ENCODE measurements at places on chromosomes 13 and 19. TPM values are rescaled to one million over a fixed set of nuclear protein-coding genes. Genes with fewer than 3 reads are reported as not detected.

- peak; percentile 4 for DNase-seq
These were observed 703.3 kb upstream of the ARGLU1 start for GRCh38 chr13:107271227-107271626.

Gene ZNF534
- 0.75 TPM for polyA plus RNA-seq

- DNase-seq, result no peak
These were observed 172.7 kb downstream of the SLITRK1 start for GRCh38 chr13:83709426-83710132.

GRCh38 chr13:92136449-92137155, 738.2 kb downstream of the GPC5 start:
- peak; percentile 2 for DNase-seq

Gene MCF2L
- 23.3 TPM for polyA plus RNA-seq

DNA sequence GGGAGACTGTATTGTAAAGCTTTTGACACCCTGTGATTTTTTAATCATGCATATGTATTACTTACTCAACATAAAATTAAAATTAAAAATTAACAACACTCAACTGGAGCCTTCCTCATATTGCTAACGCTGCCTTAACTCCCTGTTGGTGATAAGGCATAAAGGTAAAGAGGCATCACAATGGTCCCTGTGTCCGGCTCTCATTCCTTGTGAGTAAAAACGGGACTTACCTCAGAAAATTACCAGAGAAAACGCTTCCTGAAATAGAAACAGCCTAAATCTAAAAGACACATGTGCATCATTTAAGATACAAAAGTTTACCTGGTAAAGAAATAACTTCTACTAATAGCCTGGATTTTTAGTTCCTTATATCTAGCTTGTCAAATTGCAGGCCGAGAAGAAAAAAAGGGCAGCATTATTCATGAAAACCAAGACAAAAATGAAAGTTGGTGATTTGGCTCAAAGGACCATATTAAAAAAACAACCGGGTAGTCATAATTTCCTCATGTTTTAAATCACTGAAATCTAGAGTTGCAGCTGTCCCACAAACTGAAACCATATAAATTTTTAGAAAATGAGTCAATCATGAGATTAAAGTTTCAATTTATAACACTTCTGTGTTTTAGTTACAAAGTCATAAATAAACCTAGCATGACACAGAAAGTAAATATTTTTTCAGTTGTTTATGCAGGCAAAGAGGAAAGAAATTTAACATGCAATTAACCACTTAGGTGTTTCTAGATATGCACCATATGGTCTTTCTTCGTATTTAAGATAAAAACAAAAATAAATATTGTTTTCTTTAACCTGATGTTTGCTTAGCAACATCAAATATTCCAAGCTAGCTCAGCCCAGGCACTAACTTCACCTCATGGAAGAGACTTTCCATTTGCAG, 94.7 kb downstream of the MIPEP start:
- DNase-seq, result no peak

GRCh38 chr13:88592105-88592504, 920.9 kb downstream of the SLITRK5 start:
- no peak for DNase-seq

DNA sequence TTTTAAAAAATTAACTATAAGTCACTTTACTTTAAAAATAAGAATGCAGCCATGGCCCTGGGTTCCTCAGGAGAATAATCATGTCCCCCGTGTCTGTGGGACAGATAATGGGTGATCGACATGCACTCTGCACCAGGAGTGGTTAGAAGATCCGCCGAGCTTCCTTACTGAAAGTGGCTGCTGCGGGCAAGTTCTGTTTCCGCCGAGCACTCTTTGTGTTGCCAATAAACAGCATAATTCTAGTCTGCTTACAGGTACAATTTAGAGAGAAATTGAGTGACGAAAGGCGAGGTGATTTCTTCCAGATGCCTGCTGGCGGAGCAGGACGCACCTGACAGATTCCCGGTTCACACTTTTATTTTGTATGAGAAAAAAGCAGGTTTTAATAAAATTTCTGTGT, 139.0 kb downstream of the SOX1 start:
- no peak for DNase-seq

DNA sequence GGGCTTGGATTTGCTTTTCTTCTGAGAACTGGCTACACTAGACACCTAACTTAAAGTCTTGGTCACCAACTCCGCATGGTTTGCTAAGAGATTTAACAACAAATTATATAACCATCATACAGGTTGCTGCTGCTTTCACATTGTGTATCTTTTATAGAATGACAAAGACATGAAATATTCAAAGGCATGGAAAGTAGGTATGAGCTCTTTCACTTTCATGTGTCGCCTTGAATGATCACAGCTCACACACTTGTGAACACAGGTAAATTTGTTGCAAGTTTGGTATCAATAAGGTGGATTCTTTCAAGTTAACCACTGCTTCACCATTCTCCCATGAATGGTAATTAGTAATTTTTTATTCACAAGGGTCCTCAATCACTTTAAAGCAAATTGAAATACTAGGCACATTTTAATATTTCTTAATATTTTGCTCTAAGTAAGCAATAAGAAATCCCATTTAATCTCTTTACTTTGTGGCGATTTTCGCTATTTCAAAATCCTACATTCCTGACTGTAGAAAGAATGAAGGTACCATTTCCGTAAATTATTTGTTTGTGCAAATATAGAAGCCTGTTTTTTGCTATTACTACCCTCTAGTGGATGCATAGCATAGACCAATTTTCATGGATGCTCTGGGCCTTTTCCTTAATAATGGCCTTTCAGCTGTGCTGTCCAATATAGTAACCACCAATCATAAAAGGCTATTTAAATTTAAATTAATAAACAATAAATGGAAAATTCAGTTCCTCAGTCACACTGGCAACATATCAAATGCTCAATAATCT, 45.5 kb upstream of the FREM2 start:
- no peak for DNase-seq

Gene KCNN1
- 0.63 TPM for polyA plus RNA-seq

- no peak for DNase-seq
These were observed 508.9 kb upstream of the ARGLU1 start for GRCh38 chr13:107076801-107077200.

DNA sequence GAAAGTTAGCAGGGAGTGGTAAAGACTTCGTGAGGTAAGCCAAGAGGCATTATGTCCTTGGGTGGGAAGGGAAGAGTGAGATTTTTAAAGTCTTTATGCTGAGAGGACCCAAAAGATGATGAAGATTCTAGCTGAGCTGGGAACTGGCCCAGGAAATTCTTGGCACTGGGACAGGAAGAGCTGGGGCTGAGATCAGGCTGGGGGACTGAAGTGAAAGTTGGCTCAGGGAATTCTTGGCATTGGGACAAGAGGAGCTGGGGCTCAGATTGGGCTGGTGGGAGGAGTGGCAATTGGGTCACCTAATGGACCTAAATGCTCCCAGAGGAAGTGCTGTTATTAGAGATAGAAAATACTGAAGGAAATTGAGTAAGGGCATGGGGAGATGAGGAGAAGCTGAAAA, 8.8 kb downstream of the SCEL start:
- peak; percentile 76 for DNase-seq

Gene PRSS57
- 0.32 TPM for polyA plus RNA-seq

GRCh38 chr13:33931397-33932311, 113.7 kb downstream of the RFC3 start:
- peak; percentile 18 for DNase-seq

DNA sequence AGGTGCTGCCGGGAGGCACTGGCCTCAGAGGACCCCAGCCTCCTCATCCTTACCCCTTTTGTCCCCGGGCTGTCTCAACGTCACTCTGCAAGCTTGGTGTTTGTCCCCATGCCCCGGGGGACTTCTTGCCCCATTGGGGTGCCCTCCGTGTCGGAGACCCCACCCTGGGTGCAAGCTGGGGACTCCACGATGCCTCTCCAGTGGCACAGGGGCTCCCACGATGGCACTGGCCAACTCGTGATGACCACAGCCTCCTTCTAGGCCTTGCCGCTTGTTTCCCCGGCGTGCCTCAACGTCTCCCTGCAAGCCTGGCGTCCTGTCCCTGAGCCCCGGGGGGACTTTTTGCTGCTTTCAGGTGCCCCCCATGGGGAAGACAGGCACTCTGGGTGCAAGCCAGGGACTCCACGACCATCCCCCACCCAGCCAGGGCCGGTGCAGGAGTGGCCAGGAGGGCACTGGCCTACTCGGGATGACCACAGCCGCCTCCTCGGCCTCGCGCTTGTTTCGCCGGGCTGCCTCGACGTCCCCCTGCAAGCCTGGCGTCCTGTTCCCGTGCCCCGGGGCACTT, 237.0 kb downstream of the TUBA3C start:
- no peak for DNase-seq

DNA sequence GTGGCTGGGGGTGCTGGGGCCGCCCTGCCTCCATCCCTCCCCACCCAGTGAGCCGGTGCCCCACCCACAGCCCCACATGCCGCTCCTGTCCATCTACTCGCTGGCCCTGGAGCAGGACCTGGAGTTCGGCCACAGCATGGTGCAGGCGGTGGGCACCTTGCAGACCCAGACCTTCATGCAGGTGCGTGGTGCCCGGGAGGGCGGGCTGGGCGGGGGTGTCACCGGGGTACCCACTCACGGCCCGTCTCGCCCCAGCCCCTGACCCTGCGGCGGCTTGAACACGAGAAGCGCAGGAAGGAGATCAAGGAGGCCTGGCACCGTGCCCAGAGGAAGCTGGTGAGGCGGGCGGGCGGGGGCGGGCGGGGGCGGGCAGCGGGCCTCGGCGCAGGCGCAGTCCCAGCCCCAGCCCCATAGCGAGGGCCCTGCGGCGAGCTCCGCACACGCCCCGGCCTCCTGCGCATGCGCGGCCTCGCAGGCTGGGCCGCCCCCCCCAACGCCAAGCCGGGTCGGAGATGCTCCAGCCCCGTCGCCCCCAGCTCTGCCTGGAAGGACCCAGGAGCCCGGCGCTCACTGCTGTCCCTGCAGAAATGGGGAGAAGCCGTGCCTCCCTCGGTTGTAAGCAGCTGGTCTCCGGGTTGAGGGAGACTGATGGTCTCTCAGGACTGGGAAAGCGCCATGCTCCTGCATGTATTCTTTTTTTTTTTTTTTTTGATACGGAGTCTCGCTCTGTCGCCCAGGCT, 7.7 kb downstream of the ARHGAP45 start:
- DNase-seq, result no peak

DNA sequence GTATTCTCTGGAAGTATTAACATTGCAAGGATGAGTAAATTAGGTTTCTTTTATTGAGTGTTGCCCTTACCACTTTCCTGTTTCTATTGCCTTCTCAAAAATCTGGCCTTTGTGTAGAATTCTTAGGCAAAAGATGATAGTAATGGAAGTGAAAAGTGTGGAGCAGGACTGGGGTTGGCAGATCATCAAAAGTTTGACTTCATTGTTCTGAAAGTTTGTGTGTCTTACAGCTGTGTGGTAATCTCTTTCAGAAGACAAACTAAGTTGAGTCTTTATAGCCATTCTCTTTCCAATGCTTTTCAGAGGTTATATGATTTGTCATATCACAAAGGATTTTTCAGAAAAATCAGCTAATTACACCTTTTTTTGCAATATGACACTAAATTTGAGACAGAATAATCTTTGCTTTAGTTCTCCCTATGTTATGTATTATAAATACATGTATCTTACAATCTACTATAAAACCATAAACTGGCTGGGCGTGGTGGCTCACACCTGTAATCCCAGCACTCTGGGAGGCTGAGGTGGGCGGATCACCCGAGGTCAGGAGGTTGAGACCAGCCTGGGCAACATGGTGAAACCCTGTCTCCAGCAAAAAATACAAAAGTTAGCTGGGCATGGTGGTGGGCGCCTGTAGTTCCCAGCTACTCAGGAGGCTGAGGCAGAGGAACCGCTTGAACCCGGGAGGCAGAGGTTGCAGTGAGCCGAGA, 8.7 kb upstream of the KCNRG start:
- no peak for DNase-seq

DNA sequence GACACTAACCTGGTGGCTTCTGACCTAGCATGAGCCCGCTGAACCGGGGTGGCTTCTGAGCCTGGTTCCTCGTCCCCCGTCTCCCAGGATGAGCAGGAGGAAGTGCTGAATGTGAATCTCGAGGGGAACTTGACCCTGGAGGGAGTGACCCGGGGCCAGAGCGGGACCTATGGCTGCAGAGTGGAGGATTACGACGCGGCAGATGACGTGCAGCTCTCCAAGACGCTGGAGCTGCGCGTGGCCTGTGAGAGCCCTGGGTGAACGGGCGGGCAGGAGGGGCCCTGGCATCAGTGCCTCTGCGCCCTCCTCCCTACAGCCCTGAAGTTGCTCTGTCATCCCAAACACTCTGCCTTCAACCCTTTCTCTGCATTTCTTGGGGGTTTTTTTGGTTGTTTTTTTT, 5.6 kb downstream of the BCAM start:
- DNase-seq, result no peak

Gene NEK5
- 0.65 TPM for polyA plus RNA-seq

Gene SIAH3
- polyA plus RNA-seq, result 0.15 TPM

Gene PRTN3
- 6.1 TPM for polyA plus RNA-seq

Gene NKPD1
- 0.21 TPM for polyA plus RNA-seq

DNA sequence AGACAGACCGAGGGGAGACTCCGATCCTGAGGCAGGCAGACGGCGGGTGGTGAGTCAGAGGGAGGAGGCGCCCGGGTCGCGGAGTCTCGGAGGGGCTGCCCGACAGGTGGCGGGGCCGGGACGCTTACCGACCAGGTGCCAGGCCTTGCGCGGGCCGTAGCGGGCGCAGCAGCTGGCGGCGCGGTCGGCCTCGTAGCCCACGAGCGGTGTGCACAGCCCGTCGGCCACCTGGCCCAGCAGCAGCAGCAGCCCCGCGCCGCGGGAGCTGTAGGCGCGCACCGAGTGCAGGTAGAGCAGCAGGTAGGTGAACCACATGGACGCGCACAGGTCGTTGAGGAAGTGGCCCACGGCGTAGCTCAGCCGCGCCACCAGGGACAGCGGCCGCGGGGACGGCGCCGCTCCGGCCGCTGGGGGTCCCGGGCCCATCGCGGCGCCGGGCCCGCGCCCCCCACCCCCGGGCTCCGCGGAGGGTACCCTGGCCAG, 367 bp downstream of the MFSD12 start:
- DNase-seq, result no peak

Gene ZNF709
- 3.5 TPM for polyA plus RNA-seq

DNA sequence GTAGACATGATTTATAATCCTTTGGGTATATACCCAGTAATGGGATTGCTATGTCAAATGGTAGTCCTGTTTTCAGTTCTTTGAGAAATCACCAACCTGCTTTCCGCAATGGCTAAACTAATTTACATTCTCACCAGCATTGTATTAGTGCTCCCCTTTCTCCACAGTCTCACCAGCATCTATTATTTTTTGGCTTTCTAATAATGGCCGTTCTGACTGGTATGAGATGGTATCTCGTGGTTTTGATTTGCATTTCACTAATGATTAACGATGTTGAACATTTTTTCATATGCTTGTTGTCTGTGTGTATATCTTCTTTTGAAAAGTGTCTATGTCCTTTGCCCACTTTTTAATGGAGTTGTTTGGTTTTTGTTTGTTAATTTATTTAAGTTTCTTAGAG, 165.1 kb downstream of the PDS5B start:
- DNase-seq, result no peak

DNA sequence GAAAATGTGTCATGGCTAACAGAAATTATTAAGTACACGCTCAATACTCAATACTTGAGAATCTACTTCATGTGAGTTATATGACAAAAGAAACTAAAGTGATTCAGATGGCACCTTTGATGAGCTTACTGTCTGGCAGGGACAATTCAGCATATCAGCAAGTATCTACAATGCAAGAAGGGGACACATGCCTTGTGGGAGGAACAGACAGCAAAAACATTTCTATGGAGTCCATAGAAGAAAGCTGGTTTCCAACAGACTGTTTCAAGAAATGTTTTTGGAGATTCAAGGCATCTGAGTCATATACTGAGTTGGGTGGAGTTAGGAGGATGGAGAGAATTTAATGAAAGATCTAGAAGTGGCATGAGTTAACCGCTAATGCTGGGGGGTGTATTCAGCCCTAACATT, 54.7 kb downstream of the MBNL2 start:
- no peak for DNase-seq

Measured in hindlimb muscle (tissue), 1 donor.